ENCODE measurements at places on chromosomes 3 and 15.

DNA sequence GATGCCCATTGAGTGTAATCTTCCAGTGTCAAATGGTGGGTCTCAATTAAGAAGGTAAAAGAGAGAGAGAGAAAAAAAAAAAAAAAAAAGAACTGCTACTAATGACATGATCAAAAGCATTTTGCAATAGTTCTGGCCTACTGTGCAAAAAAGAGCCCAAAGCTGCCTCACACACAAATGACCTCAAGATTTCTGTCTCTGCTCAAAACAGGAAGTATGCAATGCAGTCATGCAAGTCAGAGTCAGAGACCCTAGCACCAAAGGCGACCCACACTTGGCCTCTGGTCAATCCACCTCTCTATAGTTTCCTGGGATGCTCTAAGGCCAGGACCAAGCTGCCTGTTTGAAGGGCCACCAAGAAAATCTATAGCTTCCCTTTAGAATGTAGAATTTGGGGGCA, 323.5 kb downstream of the VPS13C start:
- no peak for DNase-seq

- no peak for DNase-seq
Observed at GRCh38 chr3:30248423-30248822, 358.0 kb upstream of the TGFBR2 start.

DNA sequence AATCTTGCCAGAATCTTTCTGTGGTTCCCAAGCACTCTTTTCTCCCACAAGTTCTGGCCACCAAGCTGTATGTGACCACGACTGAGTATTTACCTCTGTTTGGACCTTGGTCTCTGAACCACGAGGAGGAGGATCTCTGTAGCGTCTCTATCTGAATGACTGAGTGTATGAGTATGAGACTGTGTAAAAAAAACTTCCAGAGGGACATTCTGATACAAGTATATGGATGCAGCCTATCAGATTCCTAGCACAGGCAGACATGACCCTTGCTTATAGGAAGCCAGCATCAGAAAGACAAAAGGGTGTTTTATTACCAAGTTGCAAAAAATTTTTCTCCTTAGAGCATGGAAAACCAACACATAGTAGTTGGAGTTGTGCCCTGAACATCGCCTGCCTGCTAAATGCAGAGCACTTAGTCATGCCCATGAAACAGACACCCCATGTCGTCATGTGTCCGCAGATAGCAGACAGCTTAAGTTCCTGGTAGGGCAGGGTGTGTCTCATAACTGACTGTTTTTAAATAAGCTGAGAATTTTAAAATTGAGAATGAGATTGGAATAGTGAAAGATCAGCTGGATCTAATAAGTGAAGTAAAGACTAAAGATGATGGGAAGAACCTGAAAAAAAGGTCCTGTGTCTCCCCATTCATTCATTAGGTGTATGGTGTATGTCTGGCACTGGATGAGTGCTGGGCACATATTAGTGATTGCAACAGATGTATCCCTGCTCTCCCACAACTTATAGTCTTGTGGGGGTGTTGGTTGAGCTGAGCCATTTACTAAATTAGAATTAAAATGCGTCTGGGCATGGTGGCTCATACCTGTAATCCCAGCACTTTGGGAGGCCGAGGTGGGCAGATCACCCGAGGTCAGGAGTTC, 30.9 kb downstream of the DAG1 start:
- DNase-seq: no peak

DNA sequence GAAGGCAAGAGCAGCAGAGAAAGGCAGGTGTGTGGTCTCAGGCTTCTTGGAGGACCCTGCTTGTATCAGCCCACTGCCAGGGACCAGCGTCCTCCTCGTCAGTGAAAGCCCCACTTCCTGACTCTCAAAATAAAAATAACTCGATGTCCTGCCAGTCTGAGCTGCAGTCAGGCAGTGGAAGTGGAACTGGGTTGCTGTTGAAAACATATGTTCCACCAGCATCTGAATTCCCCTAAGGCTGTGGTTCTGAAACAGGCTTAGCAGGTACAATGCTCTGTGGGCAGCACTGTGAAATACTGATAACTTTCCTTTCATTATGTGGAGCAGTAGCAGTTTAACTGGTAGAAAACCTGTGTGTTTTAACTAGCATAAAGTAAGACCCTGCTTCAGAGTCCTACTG, 121.6 kb upstream of the EIF1B start:
- DNase-seq: no peak

DNA sequence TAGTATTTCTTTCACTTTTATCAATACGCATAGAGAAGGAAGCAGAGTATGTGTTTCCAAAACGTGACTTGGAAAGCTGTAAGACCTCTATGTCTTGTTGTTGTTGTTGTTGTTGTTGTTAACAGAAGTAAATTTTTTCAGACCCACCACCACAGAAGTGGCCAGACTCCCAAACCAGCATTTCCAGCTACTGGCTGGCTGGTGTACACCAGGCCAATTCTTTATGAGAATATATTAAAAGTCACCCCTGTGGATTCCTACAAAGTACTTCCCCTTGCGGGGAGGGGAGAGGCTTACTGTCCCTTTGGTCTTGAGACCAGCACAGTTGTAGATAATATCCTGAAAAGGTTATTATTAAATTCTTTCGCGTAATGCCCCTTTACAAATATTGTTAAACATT, 1.6 kb upstream of the FOXP1 start:
- DNase-seq: no peak

- no peak for DNase-seq
Observed at GRCh38 chr3:123289391-123290106, 87.8 kb downstream of the SEC22A start.

DNA sequence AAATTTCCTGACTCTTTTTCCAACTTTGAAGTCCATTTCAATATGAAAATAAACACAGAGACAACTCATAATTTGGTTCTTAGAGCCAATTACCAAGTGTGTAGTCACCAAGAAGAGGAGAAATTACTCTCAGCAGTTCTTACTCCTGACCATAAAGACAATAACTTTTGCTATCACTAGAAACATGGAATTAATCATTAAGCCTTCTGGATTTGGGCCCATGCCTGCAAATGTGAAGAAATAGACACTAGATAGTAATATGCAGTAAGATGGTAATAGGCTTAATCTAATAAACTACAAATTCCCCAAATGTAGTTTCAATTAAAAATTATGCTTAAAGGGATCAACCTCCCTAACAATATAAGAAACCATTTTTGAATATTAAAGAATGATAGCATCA, 185.1 kb upstream of the AGTR1 start:
- DNase-seq: no peak

GRCh38 chr15:100901296-100901695, 17.9 kb upstream of the LRRK1 start:
- no peak for DNase-seq

DNA sequence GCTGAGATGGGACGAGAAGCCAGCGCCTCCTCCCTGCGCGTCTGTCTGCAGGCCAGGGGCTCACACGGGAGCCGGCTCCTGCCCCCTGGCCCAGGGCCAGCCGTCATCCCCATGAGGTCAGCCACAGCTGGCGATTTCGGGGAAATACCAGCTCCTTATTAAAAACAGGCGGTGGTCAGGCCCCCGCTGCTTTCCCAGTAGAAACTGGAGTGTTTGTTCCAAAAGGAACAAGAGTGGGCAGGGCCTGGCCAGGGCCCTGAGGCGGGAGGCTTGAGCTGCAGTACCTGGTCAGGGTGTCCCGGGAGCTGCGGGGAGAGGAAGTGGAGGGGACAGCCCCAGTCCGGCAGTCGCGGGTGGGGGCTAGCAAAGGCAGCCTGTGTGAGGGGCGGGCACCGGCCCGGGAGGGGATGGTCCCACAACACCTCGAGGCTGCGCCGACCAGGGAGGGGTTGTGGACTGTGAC, 17.8 kb downstream of the MYL3 start:
- DNase-seq: no peak

DNA sequence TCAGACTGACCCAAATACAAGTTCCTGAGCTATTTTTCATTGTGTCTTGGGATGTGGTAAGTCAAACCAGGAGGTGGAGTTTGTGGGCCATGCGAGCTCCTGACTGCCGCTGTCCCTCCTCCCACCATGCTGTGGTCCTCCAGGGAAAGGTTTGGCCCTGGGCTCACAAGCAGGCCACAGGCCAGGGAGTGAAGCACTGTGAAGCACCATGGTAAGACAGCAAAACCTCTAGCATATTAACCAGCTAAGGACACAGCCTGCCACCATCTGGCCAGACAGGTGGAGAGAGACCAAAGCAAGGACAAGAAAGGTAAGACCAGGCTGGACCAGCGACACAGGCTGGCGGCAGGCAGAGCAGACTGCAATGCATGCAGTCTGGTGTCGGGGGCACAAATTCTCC, 15.3 kb downstream of the RAB43 start:
- no peak for DNase-seq

- peak; percentile 22 for DNase-seq
Observed at GRCh38 chr3:141379250-141379966, 11.1 kb downstream of the ZBTB38 start.

- DNase-seq: no peak
Observed at GRCh38 chr3:20147361-20147760, 38.6 kb downstream of the SGO1 start.

DNA sequence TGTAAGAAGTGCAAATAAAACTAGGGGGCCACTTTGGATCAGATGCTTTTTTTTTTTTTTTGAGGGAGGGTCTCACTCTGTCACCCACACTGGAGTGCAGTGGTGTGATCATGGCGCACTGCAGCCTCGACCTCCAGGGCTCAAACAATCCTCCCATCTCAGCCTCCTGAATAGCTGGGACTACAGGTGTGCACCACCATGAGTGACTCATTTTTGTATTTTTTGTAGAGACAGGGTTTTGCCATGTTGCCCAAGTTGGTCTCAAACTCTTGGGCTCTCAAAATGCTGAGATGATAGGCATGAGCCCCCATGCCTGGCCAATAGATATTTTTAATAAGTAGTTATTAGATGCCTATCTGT, 20.8 kb downstream of the CCR1 start:
- DNase-seq: no peak
